ENCODE measurements at places on chromosomes 13 and 19.

DNA sequence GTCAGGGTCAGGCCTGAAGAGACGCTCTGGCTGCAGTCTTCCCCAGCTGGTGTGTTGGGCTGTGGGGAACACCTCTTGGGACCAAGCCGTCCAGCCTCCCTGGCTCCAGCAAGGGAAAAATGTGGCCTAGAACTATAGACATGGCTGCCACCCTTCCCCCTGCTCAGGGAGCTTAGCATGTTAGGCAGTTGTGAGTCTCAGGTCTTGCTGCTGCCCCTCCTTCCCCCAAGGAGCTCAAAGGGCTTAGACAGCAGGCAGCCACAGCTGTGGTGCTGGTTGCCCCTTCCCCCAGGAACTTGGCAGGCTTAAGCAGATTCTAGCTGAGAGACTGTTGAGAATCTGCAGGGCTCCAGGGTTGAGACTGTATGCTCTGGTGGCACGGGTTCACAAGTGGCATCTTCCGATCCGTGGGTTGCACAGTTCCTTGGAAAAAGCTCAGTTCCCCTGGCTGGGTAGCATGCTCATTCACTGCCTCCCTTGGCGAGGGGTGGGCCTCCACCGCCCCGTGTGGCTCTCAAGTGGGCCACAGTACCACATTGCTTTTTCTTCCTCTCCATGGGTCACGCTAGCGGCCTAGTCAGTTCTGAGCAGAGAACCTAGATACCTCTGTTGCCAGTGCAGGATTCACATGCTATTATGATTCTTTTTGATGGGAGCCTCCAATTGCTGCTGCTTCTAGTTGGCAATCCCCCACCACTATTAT is 1258.6 kb downstream of the OLFM4 start:
- DNase-seq: no peak

- peak; percentile 28 for DNase-seq
Observed at GRCh38 chr13:50594276-50595051, 249.0 kb downstream of the DLEU7 start.

DNA sequence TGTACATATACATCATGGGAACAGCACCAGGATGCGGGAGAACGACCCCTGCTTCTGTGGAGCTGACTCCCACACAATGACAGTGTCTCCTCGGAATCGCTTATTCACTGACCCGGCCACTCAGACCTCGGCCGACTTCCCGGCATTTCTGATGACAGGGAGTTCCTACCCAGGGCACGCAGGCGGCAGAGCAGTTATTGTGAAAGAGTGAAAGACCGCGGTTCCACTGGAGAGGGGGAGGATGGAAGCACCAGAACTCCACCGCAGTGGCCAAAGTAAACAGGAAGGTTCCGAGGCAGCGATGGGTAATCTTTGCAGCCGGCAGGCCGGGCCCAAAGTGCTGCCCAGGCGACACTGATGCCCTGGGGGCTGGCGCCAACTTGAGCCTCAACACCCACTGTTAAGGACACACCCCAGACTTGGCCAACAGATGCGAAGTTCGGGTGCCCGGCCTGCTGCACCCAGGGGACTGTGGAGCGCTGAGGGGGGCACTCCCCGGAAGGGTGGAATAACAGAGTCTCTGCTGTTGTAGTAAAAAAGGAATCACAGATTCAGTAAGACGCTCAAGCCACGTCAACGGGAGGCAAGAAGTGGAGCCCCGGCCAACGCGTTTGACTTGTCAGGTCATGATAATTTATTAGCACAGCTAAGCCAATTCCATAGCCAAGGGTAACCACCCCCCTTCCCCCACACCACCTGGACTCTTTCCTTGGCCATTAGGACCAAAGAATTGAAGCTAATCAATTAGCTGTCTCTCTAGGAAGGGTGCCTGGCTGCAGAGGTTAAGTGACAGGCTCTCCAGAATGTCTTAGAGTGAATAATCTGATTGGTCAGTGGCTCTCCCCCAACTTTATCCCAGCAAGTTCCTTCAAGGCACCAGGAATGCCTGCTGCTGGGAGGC is 5.8 kb downstream of the MLLT1 start:
- DNase-seq: no peak

GRCh38 chr19:41940731-41941409 is 12.6 kb upstream of the ERFL start:
- no peak for DNase-seq

GRCh38 chr13:88464851-88465250 is 793.7 kb downstream of the SLITRK5 start:
- no peak for DNase-seq

- no peak for DNase-seq
Observed at GRCh38 chr19:39150807-39151600, 25.4 kb downstream of the PAK4 start.

DNA sequence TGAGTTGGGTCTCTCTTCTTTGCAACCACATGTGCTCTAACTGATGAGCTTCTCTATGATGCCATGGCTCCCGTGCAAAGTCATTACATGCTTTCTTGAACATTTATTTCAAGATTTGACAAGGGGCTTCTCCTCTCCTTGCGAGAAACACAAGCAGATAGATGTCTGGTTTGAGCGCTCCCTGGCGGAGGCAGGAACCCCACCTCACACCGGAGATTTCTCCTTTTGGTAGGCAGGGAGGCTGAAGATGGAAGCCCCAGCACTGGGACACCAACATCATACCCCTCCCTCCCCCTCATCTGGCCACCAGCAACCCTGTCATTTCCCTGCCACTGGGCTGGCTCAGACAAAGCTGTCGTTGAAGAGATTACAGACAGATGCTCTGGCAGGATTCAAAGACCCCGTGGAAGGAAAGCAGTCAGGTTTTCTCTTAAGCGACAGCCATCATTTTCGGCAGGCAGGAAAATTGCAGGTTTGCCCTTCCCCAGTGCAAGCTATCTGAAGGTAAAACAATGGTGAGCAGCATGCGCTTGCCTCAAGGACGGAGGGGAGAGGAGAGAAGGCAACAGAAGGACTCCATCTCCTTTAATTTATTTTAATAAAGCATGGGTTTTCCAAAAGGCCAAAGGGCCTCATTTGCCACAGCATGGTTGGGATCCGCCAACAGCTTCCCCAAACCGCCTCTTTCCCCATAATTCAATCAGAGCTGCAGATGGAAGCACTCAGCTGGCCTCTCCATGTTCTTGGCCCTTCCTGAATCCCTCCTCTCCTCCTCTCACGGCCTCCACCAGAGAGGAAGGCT is 344.1 kb upstream of the TSHZ3 start:
- no peak for DNase-seq

- no peak for DNase-seq
Observed at GRCh38 chr13:107974409-107974808, 240.9 kb downstream of the LIG4 start.

DNA sequence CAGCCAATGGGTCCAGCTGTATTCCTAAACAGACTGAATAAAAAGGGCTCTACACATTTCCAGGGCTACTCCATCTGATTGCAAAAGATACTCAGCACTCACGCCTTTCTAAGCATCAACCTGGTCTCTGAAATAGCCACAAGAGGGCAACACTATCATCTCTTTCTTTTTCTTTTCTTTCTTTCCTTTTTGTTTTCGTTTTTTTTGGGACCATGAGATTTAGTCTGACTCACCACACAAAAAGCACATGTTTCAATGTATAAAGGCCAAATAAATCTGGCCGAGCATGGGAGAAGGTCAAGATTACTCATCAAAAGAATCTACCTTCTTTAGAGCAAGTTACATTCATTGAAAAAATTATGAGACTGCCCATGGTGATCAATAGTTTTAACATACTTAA is 805.6 kb upstream of the ARGLU1 start:
- no peak for DNase-seq

- no peak for DNase-seq
Observed at GRCh38 chr13:49216334-49216733, 3.8 kb upstream of the MLNR start.

DNA sequence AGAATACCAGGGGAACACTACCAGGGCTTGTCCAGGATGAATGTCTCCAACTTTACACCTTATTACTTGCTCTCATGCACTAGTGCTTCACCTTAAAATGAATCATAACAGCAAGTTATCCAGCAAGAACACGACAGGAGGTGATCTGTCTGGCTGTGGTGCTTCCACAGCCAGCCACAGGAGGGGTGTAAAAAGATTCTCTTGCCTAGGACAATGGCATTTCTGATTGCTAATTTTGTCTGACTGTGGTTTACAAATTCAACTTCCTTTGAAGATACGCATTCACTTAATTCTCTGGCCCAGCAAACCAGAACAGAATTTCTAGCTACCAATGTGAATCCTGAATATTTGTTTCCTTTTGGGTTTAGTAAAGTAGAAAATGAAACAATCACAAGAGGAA is 23.1 kb upstream of the COG3 start:
- no peak for DNase-seq

DNA sequence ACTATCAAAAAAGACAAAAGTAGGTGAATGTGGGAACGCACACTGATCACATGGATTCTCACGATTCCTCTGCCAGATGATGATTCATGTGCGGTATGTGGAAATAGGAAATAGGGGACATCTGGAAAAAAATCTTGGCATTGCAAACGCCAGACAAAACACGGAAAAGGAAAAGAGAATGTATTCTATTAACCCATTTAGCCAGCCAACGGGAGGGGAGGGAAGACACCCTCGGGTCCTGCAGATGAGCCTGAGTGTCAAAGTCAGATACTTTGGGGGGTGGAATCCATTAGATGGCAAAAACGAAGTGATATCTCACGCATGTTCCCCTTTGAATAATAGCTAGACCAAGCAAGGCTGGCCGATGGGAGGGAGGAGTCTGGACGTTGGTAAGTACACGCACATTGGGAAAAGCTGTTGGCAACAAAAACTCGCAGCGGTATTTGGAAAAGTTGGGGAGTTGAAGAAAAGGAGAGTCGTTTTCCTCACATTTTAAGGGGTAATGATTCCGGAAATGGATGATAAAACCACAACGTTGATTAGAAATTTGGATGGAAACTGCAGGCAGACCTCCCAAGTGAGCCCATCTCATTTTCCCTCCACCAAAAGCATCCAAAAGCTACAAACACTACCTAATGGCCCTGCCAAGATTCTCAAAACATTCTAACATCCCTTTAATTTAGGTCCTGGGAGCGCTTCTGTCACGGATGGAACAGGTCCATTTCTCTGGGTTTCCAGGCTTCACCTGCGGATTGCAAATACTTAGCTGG is 73.6 kb downstream of the COL4A1 start:
- DNase-seq: no peak

- no peak for DNase-seq
Observed at GRCh38 chr13:20002787-20003186, 44.3 kb downstream of the ZMYM2 start.

- DNase-seq: no peak
Observed at GRCh38 chr13:37100731-37101130, 4.7 kb downstream of the CSNK1A1L start.

- DNase-seq: no peak
Observed at GRCh38 chr19:18733196-18733647, 49.7 kb downstream of the CRTC1 start.

- DNase-seq: no peak
Observed at GRCh38 chr13:66536746-66537145, 693.4 kb downstream of the PCDH9 start.

Data from stimulated activated CD4-positive, alpha-beta T cell treated with anti-CD3 and anti-CD28 coated beads, TNF-alpha, amount 100 ng/mL, for 48 hours (primary cell).